ENCODE measurements at places on chromosomes 2 and 18.

GRCh38 chr2:69390471-69390870 is 3.4 kb upstream of the GFPT1 start:
- DNase-seq, result no peak

DNA sequence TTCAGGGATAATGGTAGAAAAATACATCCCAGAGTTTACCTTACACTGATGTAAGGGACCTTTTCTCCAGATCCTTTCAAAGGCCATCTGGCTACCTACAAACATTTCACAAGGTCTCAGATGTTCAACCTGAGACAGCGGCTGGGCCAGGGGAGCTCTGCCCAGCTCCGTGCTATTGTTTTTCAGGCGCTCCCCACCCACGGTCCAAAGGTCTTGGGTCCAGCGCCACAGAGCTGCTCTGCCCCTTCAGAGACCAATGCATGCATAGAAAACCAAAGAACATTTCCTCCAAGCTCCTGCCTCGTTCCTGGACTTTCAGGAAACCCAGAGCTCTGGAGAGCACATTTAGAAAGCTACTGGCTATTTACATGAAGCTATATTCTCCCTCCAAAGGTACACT is 40.3 kb downstream of the COPS8 start:
- DNase-seq, result no peak

- no peak for DNase-seq
Observed at GRCh38 chr2:240389302-240389805, 46.1 kb upstream of the GPC1 start.

- DNase-seq, result no peak
Observed at GRCh38 chr18:38481576-38481975, 916.0 kb upstream of the CELF4 start.

DNA sequence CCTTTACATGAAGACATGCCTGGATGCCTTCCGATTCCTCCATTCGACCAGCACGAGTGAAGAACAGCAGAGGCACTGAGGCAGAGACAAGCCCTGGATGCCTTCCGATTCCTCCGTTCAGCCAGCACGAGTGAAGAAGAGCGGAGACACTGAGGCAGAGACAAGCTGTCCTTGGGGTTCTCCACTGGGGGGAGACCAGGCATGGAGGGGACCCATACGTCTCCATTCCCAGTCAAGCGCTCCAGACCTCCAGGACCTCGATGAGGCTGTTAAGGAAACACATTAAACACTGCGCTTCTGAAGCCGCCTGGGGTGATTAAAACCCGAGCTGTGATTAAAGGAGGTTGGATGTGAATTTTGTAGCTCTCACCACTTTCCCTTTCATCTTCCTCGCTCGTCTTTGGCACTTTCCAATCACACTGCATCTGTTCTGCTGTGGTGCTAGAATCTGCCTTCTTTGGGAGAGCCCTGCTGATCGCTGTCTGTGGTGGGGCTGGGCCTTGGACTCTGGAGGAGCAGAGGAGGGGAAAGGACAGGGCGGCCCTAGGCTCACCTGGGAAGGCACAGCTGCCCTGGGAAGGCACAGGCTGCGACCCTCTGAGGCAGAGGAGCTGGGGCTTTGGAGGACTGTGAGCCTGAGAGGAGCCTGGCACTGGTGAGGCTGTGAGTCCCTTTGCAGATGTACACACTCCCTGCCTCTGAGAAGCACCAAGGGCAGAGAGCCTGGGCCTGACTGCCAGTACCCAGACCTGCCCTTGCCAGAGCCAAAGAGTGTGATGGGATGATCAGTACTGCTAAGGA is 463.1 kb upstream of the HS6ST1 start:
- DNase-seq, result no peak

- DNase-seq, result no peak
Observed at GRCh38 chr2:204110751-204111516, 174.4 kb downstream of the ICOS start.

- no peak for DNase-seq
Observed at GRCh38 chr18:63257453-63257852, 62.1 kb downstream of the BCL2 start.

DNA sequence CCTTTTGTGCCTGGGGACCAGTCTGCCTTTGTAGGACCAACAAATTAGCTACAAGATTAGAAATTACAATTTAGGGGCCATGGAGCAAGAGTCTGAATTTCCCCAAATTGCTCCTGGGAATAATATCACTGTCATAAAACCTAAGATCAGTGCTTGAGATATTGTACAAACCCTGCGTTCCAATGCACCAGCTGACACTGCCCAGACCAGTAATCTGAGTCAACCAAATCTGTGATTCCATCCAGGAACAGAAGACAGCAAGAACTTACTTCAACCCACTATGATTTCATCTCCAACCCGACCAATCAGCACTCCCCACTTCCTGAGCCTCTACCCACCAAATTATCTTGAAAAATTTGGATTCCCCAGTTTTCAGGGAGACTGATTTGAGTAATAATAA is 1305.0 kb upstream of the NRXN1 start:
- DNase-seq, result no peak

GRCh38 chr2:185967335-185967734 is 228.7 kb downstream of the FSIP2 start:
- DNase-seq, result no peak

DNA sequence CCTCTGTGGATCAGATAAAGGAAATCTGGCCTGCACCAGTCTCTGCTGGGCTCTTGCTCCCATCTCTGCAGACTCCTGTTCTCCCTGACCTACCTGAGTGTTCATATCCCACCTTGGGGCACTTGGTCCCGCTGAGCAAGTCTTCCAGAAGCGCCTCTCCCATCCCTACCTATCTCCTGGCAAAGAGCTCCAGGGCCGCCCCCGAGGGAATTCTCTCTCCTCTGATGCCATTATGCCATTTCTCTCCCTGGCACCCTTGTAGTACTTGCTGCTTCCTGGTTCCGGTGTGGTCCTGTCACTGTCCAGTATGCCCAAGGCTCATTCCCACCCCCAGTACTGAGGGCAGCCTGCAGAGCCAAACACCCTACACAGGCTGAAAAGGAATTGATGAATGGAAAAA is 99.8 kb downstream of the KLHL29 start:
- DNase-seq, result no peak

DNA sequence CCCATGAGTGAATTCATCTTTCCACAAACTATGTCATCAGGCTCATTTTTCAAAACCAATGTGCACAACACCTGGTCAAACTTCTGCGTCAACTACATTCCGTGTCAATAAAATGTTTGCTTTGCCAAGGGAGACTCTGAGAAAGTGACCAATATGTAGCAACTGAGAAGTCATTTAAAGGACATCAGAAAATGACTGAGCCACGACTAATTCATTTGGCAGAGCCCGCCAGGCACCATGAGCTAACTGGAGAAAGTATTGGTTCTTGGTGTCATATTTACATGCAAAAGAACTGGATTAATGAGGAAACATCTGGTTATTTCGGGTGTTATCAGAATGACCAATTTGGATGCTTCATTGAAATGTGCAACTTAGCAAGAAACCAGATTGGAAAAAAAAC is 7.2 kb downstream of the RND3 start:
- no peak for DNase-seq

DNA sequence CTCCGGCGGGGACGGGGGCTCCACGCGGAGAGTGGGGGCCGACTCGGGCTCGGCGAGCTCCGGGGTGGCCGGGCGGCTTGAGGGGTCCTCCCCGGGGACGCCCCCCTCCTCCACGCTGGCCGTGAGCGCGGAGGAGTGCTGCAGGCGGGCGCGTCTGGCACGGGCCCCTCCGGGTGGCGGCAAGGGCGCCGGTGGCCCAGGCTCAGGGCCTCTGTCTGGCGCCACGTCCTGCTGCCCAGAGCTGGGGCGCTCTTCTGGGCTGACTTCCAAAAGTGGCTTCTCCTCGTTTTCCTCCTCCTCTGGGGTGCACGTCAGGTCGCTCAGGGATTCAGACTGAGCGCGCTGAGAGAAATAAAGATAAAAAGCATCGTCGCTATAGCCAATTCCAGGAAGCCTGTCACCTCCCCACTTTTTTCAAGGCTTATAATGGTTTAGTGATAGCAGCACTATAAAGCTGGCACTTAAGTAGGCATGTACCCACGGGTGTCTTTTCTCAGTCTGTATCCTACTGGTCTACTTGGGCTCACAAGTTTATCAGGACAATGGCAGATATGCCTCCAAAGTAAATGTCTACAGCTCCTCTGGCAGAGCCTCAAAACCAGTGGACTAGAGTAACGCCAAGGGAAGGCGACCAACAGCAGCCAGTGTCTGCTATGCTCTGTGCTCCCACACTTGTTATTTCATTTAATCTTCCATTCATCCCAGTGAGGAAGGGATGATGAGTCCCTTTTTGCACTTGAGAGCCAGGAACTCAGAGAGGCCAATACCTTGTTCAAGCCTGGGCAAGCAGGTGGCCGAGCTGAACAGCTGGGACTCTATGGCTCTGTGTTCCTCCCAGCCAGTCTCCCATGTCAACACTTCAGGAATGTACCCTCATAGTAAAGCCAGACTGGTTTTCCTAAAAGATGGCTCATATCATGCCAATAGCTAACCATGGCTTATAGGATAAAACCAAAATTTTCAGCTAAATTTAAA is 92.6 kb upstream of the MGAT4A start:
- DNase-seq, result no peak

DNA sequence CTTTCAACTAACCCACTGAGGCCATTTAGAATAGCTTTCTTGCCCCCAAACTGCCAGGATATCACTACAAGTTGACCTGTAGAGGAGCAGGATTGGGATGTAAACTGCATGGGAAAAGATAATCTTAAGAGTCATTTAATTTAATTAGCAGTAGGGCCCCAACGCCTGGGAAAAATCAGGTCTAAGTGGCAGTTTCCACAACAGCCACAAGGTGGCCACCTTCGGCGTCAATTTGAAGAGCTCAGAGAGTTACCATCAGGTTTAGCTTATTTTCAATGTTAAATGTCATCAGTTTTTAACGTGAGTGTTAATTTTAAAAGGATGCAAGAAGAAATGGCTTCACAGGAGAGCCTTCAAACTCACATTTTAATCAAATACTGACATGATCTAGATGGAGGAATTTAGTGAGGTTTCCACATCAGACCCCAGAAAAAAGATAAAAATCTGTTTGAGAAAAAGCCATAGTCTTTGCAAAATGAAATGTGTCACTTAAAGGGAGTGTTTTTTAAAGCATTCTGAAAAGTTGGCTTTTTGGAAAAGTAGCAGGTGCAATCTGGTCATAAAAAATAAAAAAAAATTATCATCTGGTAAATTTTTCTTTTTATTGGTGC is 77.3 kb upstream of the UPP2 start:
- no peak for DNase-seq

DNA sequence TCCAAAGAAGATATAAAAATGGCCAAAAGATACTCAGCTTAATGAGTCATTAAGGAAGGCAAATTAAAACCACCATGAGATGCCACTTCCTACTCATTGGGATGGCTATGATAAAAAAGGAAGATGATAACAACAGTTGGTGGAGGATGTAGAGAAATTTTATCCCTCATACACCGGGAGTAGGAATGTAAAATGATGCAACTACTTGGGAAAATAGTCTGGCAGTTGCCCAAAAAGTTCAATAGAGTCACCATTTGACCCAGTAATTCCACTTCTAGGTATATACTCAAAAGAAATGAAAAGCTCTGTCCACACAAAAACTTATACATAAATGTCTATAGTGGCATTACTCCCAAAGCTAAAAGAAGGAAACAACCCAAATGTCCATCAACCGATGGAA is 10.1 kb upstream of the SULT1C2 start:
- no peak for DNase-seq

GRCh38 chr18:3062798-3063680 is 50.1 kb upstream of the LPIN2 start:
- DNase-seq, result peak; percentile 39

- no peak for DNase-seq
Observed at GRCh38 chr2:135733045-135733444, 8.6 kb upstream of the UBXN4 start.

- DNase-seq, result no peak
Observed at GRCh38 chr2:165518611-165519010, 49.1 kb downstream of the CSRNP3 start.

DNA sequence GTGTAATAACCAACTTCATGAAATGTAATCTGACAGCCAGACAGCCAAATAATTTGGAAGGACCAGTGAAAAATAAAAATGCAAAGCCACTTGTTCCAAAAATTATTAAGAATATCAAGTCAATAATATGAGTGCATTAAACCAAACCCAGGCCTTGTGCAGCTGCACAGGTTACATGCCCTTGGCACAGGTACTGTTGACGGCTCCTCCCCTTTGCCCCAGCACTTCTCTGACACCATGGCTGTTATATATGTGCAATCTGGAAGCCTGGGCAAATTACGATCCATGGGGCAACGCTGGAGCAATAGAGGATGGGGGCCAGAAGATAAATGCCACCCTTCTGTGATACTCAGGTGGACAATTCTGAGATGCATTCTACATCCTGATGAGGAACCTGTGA is 68.9 kb downstream of the METTL4 start:
- no peak for DNase-seq

DNA sequence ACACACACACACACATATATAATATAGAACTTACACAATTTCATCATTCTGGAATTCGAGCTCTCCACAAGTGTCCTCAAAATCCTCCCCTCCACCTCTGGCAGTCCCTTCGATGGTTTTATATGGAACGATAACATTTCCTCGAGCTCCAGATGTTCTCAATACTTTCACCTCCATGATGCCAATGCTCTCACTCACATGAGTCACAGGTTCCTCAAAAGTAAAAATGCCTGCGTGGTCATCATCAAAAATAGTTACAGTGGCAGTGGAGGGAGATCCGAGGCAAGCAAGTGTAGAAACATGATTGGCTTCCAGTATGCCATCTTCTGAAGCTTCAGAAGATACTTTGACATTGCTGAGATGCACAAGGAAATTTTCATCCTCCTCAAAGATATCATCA is 23.5 kb downstream of the SLC8A1 start:
- no peak for DNase-seq

GRCh38 chr18:32333781-32334180 is 136.9 kb downstream of the GAREM1 start:
- no peak for DNase-seq

GRCh38 chr2:96407041-96407918 is 71.7 kb downstream of the NCAPH start:
- peak; percentile 72 for DNase-seq

GRCh38 chr18:52200921-52201663 is 138.9 kb upstream of the DCC start:
- DNase-seq, result no peak

DNA sequence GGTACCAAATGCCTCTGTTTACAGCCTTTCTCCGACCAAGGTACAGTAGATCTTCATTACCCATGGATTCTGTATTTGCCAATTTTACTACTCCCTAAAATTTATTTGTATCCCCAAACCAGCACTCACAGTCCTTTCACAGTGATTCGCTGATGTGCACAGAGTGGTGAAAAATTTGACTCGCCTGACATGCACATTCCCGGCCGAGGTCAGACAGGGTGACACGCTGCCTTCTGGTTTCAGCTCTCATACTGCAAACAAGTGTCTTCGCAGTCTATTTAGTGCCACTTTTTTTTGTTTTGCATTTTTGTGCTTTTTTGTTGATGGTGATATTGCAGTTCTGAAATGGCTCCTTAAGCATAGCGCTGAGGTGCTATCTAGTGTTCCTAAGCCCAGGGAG is 71.0 kb downstream of the MAPK4 start:
- no peak for DNase-seq

- DNase-seq, result no peak
Observed at GRCh38 chr18:36078751-36079529, 11.6 kb upstream of the RPRD1A start.

- no peak for DNase-seq
Observed at GRCh38 chr2:71811726-71812125, 335.9 kb downstream of the CYP26B1 start.

- DNase-seq, result no peak
Observed at GRCh38 chr2:2862386-2862785, 515.2 kb downstream of the EIPR1 start.

GRCh38 chr2:176508984-176509740 is 239.9 kb downstream of the MTX2 start:
- no peak for DNase-seq

- DNase-seq, result no peak
Observed at GRCh38 chr2:44358503-44358902, 2.8 kb downstream of the PREPL start.
